ENCODE measurements at places on chromosomes 2 and 18.

GRCh38 chr18:24595561-24596031, 135.2 kb downstream of the HRH4 start:
- no peak for DNase-seq

- DNase-seq = no peak
These were observed 89.1 kb downstream of the ZEB2 start for GRCh38 chr2:144430722-144431391.

GRCh38 chr2:20578895-20579825, 71.7 kb downstream of the HS1BP3 start:
- no peak for DNase-seq

DNA sequence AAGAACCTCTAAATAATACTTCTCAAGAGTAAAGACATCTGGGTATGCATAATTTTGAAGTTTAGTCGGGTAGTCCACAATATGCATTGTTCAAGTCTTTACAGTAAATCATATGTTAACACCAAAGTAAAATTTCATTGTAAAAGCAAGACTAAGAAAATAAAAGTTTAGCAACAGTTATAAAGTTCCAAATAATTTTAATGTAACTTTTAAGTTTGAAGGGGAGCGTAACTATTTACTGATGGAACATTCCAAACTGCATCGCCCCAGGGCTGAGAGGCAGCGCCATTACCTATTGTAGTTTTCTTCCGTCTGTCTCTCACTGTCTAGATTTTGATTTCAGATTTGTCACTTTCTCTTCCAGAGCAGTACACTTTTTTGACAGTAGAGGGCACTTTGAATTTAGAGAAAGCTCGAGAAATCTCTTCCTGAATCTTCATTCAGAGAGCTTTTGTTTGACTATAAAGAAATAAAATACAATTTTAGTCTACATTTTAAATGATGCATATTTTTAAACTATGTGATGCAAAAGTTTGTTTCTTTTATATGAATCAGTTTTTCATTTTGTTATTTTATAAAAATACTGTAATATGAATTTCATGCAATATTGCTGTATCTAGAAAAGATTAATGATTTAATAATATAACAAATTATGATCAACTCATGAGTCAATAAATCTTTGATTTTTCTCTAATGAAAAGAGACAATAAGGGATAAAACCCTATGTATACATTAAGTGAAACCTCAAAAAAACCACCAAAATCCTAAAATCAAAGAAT, 389.8 kb downstream of the FIGN start:
- DNase-seq = no peak

DNA sequence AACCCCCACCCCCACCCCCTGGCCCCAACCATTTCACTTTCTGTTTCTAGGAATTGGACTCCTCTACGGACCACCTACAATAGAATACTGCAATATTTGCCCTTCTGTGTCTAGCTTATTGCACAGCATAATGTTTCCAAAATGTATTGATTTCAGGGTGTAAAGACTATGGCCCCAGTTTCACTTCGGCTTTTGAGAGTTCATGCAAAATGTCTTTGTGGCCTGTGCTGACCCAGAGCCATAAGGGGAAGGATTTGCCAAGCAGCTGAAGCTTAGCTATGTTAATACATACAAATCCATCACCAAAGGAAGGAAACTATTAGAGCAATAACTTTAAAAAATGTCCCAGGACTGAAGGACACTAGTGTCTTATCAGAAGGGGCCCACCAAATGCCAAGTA, 11.2 kb upstream of the ATP9B start:
- DNase-seq = no peak

DNA sequence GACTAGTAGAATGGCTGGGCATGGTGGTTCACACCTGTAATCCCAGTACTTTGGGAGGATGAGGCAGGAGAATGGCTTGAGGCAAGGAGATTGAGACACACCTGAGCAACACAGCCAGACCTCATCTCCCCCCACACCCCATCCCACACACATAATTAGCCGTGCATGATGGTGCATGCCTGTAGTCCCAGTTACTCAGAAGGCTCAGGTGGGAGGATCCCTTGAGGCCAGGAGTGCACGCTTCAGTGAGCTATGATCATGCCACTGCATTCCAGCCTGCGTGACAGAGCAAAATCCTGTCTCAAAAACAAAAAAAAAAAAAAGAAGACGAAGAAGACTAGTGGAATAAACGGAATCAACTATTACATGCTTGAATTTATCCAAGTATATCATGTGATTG, 150.0 kb downstream of the STK39 start:
- no peak for DNase-seq

DNA sequence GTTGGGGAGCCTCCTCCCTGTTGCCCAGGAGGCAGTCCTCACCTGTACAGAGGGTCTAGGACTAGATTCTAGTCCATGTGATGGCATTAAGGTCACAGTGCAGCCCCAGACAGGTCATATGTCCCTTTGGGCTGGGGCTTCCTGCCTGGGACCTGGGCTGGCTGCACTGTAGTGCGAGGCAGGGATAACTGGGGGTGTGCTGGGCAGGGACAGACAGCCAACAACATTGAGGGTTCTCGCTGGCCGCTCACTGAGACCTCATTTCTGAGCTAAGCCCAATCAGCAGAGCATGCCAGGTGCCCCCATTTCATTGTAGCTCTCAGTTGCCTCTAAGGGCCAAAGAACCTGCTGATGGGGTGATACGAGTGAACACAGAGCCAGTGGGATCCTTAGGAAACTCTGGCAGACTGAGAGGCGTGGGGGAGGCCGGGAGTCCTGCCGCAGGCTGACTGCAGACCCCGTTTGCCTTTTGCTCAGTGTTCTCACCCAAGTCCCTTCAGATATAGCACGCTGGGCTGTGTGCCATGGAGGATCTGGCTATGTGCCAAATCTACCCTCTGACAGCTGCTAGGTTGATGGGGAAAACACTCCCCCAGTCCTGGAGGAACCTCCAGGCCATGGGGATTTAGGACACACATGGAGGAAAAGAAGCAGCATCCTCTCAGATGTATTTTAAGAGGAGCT, 51.9 kb downstream of the DYSF start:
- DNase-seq = no peak

DNA sequence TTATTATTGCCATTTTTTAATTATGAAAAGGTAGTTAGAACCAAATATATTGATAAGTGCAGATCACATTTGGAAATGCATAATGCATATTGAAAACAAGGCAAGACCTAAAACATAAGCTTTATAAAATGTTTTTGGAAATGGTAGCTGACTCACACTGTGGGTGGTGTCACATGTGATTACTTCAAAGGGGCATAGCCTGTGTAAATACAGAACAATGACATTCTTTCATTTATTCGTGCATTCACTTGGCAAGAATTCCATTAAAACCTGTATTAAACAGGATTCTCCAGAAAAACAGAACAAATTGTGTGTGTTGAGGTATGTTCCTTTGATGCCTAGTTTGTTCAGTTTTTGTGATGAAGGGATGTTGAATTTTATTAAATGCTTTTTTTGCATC, 427.3 kb upstream of the ST6GAL2 start:
- no peak for DNase-seq

DNA sequence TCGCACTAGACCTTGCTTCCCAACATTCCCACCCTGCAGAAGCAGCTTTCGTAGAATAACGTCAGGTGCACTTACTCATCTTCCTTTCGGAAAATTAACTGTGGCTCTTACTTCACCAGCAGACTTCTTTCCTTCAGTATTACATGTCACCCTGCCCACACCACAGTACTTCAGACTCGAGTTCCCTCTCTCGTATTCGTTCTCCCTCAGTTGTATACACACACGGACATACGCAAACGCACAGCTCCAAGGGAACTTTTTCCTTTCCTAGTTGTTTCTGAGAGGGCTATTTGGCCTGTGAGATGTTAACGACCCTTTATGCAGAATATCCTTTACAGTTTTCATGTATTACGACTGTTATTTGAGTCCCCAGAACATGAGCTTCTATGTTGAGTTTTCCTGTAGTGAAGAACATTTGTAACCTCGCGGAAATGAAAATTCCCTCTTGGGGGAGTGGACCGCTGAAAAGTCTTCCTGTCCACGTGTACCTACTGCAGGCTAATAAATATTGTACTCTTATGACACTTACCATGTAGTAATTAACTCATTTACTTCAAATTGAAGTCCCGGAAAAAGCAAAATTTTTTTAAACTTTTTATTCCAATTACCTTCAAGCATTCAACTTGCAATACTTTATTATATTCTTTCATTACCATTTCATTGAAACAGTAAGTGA, 908 bp downstream of the ERLEC1 start:
- no peak for DNase-seq

DNA sequence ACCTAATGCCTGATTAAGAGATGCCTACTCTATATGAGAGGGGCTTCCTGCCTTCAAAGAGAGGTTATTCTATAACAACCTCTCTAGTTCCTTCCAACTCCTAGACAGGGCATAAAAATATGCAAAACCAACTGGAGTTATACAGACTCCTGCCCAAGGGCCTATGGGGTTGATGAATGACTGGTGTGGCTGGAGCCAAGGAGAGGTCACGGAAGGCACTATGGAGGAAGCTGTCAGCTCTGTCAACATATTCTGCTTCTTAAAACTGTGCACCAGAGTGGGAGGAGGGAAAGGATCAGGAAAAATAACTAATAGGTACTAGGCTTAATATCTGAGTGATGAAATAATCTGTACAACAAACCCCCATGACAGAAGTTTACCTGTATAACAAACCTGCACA, 120.9 kb upstream of the CDC42EP3 start:
- DNase-seq = no peak

- DNase-seq = no peak
These were observed 877.6 kb downstream of the SLC4A3 start for GRCh38 chr2:220504938-220505503.

- no peak for DNase-seq
These were observed 117.3 kb upstream of the SEC11C start for GRCh38 chr18:59022167-59022945.

- no peak for DNase-seq
These were observed 2.7 kb downstream of the ZNF532 start for GRCh38 chr18:58867281-58867961.

Measured in stimulated activated CD4-positive, alpha-beta T cell treated with anti-CD3 and anti-CD28 coated beads, Interleukin-1b, Interleukin-23, amount 100 ng/mL, for 4 hours (primary cell).